Cortex of kidney (tissue), 1 donor: ENCODE measurements at places on chromosomes 7 and 10.

GRCh38 chr10:77637532-77638320, at the start of gene KCNMA1:
Gene KCNMA1, minus strand, starts transcription at chr10:77637808.
- DNase-seq, result no peak

DNA sequence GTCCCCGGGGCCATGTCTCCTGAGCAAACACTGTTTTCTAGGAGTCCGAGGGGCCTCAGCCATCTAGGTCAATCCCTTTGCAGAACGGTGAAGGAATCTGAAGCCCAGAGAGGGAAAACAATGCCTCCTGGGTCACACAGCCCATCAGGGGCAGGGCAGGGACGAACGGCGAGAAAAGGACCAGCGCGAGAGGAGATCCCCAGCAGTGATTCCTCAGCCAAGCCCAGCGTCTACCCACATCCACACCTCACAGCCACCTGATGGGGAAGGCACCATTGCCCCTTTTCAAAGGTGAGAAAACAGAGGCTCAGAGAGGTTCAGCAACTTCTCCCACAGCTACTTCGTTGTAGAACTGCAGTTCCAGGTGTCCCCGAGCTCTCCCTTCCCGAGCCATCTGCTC, 17.9 kb upstream of the PSMG3 start:
- DNase-seq, result no peak

DNA sequence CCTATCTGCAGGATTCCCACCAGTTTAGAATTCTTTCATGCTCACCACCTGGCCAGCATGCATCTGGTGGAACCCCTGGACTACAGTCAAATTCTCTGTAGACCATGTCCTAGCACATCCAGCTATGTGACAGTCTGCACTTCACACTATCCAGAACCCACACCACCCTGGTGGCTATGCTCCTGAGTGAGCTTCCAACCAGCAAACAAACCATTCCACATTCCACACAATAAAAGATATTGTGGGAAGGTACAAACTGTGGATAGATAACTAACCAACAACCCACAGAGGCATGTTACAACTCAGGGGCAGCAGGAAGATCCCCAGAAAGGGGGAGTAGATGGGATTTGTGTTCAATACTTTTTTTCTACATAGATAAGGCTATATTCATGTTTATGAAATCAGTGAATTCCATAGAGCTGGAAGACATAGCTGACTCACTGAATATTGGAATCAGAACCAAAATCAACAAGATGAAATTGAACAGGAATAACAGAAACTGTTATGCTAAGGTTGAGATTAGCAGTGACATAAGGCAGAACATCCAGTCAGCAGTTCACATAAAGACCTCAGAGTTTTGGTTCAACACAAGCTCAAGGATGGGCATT, 72.5 kb downstream of the LRRC17 start:
- DNase-seq, result no peak

DNA sequence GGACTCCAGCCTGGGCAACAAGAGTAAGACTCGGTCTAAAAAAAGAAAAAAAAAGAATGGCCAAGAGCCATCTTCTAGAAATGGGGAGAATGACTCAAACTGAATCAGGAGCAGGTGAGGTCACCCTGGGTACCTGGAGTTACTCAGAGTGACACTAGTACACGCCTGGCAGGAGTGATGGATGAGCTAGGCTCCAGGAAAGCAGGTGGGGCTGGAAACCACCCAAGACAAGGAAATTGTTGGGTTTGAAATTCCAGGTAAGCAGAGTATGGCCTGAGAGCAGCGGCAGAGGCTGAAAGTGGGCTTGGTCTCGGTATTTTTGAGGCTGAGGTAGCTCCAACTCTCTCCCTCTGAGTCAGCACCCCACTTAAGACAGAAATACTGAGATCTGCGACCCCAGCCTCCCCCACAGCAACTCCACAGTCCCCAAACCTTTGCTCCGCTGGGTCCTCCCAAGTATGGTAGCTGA, 18.5 kb downstream of the DDIT4 start:
- no peak for DNase-seq

DNA sequence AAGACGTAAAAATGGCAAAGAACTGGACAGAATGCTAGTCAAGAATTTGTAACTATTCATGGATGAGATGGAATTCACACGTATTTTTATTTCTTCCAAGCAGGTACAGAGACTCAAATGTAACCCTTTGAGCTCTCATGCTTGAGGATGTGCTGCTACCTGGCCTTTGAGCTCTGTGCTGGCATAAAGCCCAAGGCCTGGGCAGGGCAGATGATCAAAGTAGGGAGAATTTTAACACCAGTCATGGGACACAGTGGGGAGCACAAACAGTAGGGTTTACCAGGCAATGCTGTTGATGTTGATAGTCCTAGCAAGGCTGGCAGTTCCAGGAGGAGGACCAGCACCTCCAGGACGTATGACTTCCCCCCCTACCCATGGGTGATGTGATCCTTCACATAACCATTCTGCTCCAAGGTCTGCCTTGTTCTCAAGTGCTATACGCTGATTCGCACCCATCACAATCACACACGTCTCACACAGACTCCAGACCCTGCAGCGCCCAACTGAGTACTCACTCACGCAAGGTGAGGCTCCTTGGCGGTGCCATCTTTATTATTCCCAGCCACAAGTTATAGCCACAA, 48.6 kb upstream of the DLG5 start:
- DNase-seq, result no peak

DNA sequence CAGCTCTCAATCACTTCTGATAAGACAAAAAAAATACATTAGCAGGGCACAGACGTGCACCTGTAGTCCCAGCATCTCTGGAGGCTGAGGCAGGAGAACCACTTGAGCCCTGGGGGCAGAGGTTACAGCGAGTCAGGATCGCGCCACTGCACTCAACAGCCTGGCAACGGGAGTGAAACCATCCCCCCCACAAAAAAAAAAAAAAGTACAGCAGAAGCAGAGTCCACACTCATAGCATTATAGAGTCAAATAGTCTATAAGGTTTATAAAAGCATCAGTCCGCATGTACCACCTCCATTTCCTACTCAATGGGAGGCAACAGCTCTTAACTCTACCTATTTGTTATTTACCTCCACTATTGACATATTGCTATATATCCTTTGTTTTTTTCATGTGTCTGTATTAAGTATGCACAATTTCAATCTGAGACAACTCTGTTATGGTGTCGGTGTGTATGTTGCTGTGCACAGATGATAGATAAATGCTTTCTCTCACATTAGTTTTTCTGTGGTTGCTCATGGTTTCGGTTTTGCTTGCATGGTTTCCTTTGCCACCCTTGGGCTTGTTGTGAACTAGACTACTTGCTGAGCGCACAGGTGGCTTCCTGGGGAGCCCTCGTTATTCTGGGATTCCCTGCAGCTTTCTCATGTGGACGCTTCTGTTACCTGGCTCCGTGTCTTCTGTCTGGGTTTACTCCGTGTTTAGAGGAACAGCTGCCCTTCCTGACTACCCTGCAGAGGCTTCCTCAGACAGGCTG, 40.4 kb downstream of the PROSER2 start:
- DNase-seq, result no peak

DNA sequence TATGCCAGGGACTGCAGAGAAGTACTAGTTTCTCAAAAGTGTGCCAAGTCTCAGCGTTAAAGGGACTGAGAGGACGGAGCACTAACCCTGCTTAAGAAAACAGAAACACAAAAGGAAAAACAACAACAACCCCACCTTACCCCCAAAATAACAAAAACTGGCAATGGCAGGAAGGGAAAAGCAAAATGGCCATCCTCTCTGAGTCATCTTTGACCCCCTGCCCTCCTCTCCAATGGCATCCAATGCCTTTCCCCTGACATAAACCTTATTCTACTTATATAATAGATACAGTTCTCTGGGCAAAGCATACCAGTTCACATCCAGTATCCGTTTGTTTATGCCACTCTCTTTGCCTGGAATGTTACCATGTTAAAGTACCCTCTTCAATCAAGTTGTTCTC, 1.6 kb downstream of the POLR1F start:
- no peak for DNase-seq

- no peak for DNase-seq
These were observed 27.1 kb downstream of the LRRC20 start for GRCh38 chr10:70355051-70356021.

DNA sequence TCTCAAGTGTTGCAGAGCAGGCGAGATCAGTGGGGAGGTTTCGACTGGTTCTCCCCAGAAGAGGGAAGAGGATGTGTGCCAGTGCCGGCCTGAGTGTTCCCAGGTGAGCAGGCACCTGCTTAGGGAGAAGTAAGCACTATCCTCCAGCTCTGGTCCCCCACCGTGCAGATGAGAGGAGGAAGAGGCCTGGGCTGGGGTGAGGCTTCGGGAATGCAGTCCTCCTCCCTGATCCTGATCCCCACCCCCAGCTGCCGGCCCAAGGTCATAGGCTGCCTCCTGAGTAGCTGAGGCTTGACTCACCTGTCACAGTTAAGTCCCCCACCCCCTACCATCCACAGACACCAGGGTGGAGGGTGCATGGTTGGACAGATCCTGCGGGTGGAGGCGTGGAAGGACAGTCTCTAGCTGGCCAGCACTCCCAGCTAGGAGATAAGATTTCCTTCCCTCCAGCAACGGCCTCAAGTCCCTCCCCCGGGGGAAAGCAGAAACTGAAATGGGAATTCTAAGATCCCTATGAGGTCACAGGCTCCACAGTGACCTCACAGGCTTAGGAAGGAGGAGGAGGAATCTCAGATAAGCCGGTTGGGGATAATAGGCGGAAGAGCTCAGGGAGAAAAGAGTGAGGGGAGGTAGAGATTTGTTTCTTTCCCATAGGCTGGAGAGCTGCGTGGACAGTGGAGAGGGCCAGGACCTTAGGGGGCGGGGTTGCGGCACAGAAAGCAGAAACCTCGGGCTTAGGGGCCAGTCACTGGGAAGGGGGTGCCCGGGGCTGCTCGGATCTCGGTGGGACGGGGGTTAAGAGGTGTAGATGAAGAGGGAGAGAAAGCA, 1.0 kb downstream of the LRCH4 start:
- DNase-seq, result no peak

- DNase-seq, result no peak
These were observed 8.9 kb downstream of the FLNC start for GRCh38 chr7:128838981-128839731.

DNA sequence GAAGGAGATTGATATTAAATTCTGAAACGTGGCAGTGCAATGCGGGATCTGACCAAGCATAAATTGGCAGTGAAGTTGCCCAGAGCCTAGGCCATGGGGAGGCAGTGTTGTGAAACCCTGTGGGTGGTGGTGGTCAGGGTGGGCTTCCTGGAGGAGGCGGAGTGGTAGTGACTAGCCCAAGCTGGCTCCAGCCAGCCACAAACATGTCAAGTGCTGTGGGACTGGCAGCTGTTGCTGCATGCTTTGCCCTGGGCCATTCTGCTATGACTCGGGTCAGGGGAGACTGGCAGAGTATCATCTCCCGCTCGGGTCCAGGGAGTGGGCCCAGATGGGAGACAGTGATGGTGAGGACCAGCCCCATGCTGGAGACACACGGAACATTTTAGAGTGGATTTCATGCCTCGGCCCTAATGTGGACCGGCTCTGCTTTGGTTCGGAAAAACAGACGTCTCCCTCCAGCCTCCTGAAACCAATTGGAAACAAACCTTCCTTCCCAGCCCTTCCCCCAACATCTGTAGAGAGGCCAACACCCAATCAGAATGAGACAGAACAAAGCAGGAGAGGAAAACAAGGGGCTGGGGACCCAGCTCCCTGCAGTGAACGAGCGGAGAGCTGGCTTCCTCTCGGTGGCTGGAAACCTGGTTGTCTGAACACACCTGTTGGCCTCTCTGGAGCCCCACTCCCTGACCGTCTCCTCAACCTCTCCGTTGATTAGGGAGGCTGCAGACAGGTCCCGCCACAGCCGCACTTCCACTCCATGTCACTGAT, 58.2 kb downstream of the TMEM270 start:
- DNase-seq, result no peak

- no peak for DNase-seq
These were observed 40.6 kb upstream of the VKORC1L1 start for GRCh38 chr7:65832281-65832680.

GRCh38 chr7:43650457-43651052, 67.6 kb downstream of the STK17A start:
- DNase-seq, result no peak

- DNase-seq, result no peak
These were observed 18.8 kb upstream of the ABCB5 start for GRCh38 chr7:20596653-20597052.

DNA sequence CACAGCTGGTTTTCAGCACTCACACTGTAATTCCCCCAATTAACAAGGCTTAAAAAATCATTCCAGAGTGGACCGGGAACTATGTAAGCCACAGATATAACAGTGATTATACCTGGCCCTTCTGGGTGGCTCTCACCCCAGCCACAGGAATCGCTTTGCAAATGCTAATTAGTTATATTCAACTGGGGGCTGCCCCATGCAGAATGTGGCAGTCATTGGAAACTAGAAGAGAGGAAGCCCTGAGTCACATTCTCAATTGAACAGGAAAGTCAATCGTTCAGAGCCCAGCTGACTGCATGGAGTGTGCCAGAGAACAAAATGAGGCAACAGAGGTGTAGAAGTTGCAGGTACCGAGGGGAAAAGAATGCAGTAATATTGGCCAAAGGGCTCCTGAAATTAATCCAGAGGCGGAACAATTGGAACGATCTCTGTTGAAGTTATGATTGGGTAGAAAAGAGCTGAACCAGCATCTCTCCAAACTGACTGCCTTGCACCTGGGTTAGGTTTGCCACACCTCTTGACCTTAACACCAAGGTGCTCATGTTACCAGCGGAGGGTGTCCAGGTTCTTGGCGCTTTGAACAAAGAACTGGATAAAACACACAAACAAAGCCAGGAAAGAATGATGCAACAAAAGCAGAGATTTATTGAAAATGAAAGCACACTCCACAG, 909.7 kb upstream of the AUTS2 start:
- no peak for DNase-seq

- no peak for DNase-seq
These were observed 20.5 kb upstream of the AOC1 start for GRCh38 chr7:150831851-150832250.

- no peak for DNase-seq
These were observed 7.9 kb upstream of the NKX2-3 start for GRCh38 chr10:99524736-99525380.

- no peak for DNase-seq
These were observed 13.8 kb upstream of the GPR146 start for GRCh38 chr7:1030444-1031070.

GRCh38 chr10:86648704-86649427, 5.5 kb upstream of the OPN4 start:
- DNase-seq, result no peak

GRCh38 chr10:117830787-117831212, 215.9 kb downstream of the RAB11FIP2 start:
- DNase-seq, result no peak

DNA sequence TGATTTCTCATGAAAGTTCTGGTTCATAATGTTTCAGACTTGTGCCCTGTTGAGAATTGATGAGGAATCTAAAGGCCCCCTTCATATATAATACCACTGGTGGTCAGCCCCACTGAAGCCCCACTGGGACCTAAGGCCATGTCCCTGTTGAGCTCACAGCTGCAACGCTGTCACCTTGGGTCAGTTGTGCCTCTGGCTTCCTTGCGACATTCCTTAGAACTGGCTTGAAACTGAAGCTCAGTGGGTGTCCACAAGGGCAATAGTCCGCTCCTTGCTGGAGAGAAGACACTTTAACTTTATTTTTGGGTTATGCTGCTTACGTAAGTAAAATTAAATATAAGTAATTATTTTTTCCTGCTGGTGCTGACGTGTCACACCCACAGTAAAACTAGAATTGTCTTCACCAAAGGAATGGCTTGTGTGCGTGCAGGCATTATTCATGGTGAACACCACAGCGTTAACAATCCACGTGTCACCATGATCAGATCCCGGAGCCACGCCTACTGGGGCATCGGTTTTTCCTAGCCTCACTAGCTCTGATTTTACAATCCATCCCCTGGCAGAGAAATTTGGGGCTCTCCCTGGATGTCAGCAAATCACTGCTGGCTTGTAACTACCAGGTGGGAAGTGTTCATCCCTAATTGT, 66.5 kb downstream of the BICC1 start:
- DNase-seq, result no peak

GRCh38 chr7:50347693-50348092, 43.2 kb downstream of the IKZF1 start:
- no peak for DNase-seq
